ENCODE measurements at places on chromosomes 6 and 20. TPM values are rescaled to one million over a fixed set of nuclear protein-coding genes. Genes with fewer than 3 reads are reported as not detected.

The DDR1 gene
- total RNA-seq = 56.9 TPM

The ZSCAN23 gene
- not detected for total RNA-seq

The RGS17 gene
- total RNA-seq = 5.8 TPM

The BPI gene
- not detected for total RNA-seq

The TRIM15 gene
- total RNA-seq = 0.03 TPM

The C20orf202 gene
- not detected for total RNA-seq

The ITPR3 gene
- 39.1 TPM for total RNA-seq

The PGBD1 gene
- total RNA-seq = 4.1 TPM

The NKX2-4 gene
- total RNA-seq = not detected

The FAM162B gene
- not detected for total RNA-seq

The PPP2R5D gene
- 28.9 TPM for total RNA-seq

The KIF25 gene
- not detected for total RNA-seq

The RNF182 gene
- total RNA-seq = 2.6 TPM

The COL11A2 gene
- 0.92 TPM for total RNA-seq

The BPIFB4 gene
- not detected for total RNA-seq

The KIAA1755 gene
- total RNA-seq = 0.20 TPM

The CALHM4 gene
- not detected for total RNA-seq

Data from A549 treated with AZD2906 at 1 μM for 4 hours (cell line).